Ovary (tissue), 10 donors: ENCODE measurements at places on chromosomes 3 and 15.

GRCh38 chr15:98873441-98874218 is 134.0 kb downstream of the PGPEP1L start:
- DNase-seq = no peak

DNA sequence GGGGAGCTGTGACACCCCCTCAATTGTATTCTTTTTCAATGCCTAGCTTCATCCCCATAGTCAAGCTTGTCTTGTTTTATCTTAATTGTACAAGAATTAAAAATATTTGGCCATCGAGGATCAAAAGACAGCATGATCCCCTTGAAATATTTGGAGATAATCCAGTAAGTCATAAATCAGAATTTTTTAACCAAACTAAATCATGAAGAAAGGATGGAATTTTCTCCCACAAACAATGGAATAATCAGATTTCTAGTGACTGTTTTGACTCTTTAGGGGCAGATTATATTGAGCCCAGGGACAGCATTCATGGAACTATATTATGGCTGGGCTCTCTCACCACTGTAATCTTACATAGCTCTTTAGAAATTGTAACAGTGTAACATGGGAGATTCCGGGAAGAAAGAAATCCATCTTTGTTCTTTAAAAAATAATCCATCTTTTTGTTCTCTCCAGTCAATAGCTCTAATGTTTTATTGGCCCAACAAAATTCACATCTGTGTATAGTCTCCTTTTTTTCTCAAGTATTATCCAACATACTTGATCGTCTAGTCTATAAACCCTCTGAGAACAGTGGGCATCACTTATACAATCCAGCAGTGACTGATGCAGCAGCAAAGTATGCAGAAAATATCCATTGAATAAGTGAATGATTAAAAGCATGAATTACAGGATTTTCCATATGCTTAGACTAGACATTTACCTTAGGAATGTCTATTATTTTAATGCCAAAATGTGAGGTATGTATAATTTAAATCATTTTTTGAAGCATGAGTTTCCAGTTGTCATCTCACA is 277.0 kb upstream of the PLSCR5 start:
- no peak for DNase-seq

GRCh38 chr3:23760871-23761373 is 44.8 kb upstream of the UBE2E1 start:
- no peak for DNase-seq

GRCh38 chr3:4448187-4448586 is 18.9 kb downstream of the SUMF1 start:
- DNase-seq = no peak

DNA sequence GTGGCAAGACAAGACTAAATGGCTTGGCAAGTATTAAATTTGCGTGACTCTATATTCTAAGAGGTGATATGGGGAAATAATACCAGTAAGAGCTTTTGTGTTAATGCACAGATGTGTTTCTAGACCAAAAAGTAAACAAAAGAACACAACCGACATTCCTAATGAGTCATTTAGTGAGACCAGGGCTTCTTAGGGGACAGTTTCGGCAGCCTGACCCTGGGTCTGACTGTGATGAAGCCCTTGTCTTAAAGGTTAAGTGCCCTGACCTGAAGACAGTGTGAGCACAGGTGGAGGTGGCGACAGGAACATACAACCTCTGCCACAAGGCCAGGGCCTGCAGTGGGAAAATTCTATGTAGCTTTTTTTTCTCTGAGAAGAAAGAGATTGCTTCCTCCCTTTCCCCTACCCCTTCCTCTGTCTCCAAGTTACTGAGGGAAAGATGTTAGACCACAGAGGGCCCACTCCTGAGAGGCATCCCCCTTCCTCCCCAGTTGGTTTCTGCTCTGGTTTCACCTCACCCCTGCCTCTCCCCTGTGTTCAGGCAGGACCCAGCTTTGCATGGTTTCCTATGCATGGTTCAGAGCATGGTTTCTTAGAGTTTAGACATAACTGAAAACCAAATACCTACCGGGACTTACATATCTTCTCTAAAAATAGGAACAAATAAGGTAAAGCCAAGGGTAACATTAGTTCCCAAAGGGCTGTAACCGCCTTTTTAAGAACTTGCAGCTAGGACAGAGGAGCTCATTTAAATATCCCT is 24.8 kb upstream of the CMTM7 start:
- no peak for DNase-seq

DNA sequence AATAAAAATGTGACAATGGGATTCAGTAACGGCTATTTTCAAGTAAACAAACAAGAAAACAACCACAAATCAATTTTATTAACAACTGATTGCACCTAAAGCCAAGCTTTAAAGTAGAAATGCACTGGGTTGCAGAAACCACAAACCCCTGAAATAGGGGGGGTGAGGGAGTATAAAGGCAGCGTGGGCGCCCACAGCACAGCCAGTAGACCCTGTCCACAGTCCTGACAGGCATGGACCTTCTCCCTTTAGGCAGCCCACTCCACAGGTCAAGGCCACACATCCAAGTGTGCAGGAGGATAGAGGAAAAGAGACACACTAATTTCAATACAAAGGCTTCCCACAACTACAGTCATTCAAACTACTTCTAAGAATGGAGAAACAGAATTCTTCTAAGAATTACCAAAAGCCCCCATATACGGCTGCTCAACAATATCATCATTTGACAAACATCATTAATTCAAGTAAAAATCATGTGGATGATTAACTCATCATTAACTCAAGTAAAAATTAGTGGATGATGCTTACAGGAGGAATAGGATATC is 48.7 kb downstream of the CHSY1 start:
- no peak for DNase-seq

DNA sequence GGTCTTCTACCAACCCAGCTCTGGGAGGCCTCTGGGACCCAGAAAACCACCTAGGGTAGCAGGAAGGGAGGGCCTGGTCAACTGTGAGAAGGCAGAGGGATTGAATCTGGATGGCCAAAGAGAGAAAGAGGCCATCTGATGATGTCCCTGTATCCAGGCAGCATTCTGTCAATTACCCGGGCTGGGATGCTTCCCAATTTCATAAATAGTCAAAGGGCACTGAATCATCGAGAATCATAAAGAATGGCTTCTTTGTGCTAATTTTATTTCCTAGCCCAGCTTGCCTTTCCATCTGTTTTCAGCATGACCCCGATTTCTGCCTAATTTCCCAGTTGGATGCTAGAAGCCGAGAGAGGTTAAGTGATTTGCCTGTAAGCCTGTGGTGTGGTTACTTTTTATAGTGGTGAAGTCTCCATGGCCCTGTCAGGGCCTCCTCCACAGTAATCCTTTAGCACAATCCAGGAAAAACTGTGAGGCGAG is 129.2 kb downstream of the FAM43A start:
- DNase-seq = no peak

DNA sequence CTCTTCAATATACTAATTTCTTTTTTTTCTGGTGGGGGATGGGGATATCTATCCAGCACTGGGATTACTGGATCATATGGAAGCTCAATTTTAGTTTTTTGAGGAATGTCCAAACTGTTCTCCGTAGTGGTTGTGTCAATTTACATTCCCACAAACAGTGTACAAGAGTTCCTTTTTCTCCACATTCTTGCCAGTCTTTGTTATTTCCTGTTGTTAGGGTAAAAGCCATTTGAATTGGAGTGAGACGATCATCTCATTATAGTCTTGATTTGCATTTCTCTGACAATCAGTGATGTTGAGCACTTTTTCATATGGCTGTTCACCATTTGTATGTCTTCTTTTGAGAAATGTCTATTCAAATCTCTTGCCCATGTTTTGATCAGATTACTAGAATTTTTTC is 12.8 kb upstream of the WDR49 start:
- no peak for DNase-seq

GRCh38 chr3:48273594-48274211 is 32.8 kb downstream of the ZNF589 start:
- DNase-seq = peak; percentile 37

DNA sequence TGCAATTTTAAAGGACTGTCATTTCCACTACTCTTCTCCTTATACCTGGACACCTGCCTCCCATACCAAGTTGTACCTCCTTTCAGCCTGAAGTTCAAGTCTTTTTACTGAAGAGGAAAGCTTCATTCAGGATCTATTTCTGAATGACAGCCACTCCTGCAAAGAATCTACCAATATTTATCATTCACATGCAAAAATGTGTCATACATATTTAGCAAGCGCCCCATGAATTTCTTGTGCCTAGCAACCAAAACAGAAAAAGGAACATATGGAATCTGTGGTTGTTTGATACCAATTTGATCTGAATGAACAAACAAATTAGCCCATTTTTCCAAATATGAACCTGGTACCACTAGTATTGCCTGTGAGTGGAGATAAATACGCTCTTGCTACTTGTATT is 16.8 kb downstream of the GJD2 start:
- DNase-seq = no peak

DNA sequence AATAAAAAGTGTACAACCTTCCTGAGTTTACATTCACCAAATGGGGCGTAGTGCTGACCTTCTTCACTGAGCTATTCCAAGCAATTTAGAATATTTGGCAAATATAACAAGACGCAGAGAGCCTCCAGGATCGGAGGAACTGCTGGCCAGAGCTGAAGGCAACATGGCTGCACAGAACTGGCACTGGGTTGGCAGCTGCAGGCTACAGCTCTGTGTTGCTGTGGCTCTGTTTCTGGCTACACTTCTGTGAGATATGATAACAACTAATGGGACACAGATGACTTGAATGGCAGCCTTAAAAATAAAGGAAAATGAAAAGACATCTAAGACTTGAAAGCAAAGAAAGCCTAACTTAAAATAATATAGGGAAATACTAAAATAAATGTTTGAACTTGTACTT is 10.8 kb upstream of the SLC6A20 start:
- no peak for DNase-seq
